A549 (cell line): ENCODE measurements at places on chromosomes 2 and 18.

- DNase-seq, result no peak
These were observed 63.1 kb upstream of the LYPD1 start for GRCh38 chr2:132733094-132733493.

GRCh38 chr2:227377467-227378351, 1.4 kb downstream of the TM4SF20 start:
- DNase-seq, result no peak

DNA sequence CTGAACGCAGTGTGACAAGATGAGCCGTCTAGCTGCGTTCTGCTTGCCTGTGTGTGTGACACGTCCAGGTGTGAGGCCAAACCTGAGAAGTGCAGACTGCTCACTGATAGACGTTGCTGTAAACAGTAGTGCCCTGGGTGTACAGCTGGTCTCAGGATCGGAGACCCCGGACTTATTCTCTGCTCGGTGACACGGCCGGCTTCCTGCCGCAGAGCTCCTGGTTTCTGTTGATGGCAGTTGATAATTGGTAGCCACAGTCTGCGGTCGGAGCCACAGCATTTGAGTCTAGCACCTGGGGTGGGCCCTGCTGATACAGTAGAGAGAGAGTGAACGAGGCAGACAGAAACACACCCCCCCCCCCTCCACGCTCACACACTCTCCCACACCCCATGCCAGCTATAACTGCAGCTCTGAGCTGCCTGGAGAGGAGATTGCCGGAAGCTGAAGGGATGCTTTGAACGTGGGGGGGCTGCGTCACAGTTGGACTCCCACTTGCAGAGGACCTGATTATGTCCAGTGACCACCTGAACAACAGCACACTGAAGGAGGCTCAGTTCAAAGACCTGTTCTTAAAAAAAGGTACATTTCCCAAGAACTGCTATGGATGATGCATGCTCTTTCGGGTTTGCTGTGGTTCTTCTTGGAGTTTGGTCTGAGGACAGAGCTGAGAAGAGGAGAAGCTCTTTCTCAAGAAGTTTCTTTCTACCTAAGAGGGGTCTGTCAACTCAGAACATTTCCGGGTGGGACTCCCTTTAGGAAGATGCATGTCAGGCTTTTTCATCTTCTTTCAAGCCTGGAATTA, 114.0 kb downstream of the FAM210A start:
- no peak for DNase-seq

- no peak for DNase-seq
These were observed 18.8 kb downstream of the CDH7 start for GRCh38 chr18:65769652-65770051.

- no peak for DNase-seq
These were observed 157.5 kb downstream of the TNS1 start for GRCh38 chr2:217845301-217845700.

GRCh38 chr2:240769096-240769495, 50.9 kb downstream of the KIF1A start:
- no peak for DNase-seq

GRCh38 chr2:229230911-229231310, 40.2 kb downstream of the PID1 start:
- no peak for DNase-seq

- no peak for DNase-seq
These were observed 93.7 kb upstream of the KLHL29 start for GRCh38 chr2:23291239-23291638.

- DNase-seq, result no peak
These were observed 291.2 kb upstream of the HNMT start for GRCh38 chr2:137672989-137673552.

- no peak for DNase-seq
These were observed 111.6 kb upstream of the LMAN1 start for GRCh38 chr18:59470561-59471121.

- peak; percentile 2 for DNase-seq
These were observed 60.1 kb upstream of the RBBP8 start for GRCh38 chr18:22872900-22873537.

GRCh38 chr2:167196461-167197252, 308.4 kb downstream of the XIRP2 start:
- no peak for DNase-seq

DNA sequence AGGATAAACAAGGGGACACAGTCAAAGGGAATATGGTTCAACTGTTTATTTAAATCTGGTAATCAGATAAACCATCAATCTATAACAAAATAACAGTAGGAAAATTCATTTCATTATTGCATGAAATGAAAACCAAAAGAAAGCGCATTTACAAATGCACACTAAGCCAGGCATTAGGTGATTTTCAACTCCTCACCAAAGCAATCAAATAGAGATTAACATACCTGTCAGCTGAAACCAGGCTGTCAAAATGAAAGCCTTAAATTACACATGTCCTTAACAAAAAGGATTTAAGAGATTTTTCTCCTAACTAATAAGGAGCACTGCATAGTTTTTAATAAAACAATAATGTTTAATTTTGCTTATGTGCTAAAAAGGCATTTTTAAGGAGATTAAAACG, 23.0 kb downstream of the STK39 start:
- no peak for DNase-seq

DNA sequence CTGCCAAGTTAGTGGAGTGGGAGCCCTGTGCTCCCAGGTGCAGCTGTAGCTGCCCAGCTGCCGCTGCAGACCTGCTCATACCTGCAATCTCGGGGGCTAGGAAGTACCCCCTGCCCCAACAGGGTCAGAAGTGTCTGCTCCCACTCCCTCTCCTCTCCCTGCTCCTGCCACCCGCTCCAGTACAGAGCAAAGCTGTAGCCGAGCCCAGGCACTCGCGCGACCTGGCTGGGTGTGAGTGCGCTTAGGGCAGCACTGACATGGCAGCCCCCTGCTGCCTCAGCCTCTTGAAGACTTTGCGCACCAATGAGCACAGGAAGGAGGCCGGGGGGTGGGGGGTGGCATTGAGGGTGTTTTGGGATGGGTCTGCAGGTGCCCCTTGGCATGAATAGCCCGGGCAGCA, 1951.4 kb downstream of the SUCLG1 start:
- DNase-seq, result no peak

DNA sequence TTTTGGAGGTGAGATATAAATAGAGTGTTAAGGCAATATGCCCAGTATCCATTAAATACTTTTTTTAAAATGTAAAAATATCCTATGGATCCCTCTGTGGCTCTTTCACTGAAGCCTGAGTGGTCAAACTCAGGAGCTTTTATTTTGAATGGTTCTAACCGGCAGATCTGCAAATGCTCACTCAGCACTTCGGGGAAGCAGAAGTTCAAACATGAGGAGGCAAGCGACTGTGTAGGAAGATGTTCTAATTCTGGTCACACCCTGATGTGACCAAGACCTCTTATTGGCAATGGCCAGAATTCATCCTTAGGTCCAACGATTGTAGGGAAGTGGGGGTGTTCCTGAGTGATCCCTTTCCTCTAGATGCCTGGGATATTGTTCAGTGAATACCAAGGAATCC, 168.8 kb downstream of the CDCA7 start:
- DNase-seq, result no peak

- DNase-seq, result no peak
These were observed 1.4 kb downstream of the GPR35 start for GRCh38 chr2:240626531-240627300.

DNA sequence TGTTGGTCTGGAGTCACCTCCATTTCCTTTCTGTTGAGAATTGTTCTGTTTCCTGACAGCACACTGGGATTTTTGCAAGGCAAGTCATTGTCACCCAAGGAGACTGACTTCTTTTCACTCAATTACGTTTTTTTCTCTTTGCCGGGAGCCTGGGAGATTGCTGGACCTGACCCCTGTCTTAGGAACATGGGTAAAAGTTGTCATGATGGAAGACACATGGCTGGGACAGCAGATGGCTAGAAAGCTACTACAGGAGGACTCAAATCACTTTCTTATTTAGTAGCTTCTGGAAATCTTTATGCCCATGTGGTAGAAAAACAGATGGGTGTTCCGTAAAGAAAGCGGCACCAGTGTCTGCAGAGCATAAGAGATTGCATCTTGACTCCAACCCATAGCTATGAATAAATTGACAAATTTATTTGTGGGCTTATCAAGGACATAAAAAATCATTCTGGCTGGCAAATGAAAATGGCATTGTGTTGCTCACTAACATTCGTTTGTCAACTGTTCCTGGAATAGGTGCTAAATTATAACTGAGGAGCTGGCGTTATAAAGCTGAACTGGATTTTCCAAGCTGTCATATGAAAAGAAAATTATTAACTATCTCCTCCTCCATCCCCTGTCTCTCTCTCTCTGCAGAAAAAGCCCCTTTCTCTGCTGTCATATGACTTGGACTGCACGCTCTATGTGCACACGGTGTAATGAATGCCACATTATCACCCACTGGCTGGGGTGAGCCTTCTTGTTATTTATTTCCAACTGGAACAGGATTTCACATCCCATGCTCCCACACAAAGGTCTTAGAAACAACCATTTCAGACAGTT, 159.8 kb downstream of the SH3RF3 start:
- no peak for DNase-seq

DNA sequence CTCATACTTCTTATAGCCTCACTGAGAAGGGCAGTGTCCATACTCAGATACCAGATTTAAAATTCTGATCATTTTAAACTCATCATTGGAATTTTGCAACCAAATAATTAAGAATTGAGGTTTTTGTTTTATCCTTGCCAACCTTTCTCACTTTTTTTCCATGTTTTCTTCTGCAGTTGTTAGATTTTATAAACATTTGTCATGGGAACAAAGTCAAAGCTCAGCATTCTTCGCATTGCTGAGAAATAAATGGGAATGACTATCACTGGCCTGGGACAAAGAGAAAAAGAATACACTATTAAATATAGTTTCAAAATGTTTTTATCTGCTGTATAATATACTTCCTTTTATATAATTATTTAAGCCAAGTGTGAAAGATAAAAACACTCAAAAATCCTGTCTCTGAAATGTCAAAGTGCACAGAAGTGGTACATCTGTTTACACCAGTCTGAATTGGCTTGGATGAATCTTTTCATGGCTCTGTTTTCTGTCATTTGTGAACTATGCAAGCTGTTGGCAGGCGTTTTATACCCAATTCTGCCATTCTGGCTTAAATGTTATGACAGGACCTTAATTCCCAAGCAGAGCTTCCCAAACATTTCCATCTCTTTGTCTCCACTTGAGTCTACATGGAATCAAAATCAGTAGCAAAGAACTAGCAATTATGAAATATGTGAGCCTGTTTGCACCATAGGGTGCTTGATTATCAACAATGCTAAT, 249.3 kb upstream of the SYT4 start:
- no peak for DNase-seq

DNA sequence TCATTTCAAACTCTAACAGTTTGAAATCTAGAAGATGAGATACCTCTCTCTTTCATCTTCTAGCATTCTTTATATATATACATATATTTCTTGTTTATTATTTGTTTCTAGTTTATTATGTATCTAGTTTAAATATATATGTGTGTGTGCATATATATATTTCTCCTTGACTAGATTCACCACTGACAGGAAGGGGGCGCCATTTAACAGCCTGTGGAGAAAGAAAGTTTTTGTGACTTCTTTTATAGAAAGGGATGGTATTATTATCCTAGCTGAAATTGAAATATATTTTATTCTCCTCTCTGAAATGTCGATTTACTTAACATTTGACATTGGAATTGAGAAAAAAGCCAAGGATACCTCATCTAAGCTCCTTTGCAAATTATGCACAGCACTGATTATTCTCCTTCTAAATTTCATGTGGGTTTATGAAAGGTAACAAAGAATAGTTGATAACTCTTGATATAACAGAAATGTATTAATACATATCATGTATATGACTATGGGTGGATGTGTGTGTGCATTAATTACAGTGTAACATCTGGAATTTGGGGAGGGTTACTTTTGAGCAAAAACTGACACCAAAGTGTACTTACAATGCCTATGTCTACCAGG, 160.7 kb upstream of the NT5C1B start:
- DNase-seq, result peak; percentile 28

DNA sequence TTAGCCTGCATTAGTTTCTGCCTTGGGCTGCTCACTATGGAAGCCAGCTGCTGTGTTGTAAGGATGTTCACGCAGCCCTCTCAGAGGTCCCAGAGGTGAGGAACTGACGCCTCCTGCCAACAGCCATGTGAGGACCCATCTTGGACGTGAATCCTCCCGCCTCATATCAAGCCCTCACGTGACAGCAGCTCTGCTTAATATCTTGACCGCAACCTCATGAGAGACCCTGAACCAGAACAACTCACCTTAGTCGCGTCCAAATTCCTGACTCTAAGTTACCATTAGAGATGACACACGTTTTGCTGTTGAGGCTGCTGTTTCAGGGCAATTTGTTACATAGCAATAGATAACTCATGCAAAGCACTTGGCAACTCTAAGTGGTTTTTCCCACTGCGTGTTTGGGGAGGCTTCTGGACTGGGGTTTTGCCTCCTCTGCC, 97.7 kb downstream of the TMEM17 start:
- DNase-seq, result no peak

GRCh38 chr2:70827388-70827787, 7.0 kb upstream of the CLEC4F start:
- DNase-seq, result no peak

DNA sequence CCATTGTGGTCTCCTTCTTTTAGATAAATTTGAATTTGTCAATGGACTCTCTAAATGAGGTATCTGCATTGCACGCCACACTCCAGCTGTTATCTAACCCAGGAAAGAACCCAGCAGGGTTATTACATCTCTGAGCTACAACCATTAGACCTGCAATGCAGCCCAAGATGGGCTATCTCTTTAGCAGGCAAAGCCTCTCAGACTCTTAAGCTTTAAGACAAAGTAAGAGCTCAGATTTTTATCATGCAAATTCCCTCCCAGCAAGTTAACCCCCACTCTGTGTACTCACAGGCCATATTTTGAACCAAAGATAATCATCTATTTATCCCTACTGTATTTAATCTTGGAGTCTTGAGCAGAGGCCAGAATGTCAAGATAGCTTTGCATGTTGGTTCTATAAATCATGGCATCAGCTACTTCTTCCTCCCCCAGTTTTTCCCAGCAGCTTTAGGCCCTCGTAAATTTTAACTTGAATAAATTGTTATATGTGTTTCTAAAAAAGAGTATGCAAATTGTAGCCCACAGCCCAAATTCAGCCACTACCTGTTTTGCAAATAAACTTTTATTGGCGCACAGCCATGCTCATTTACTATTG, 273.7 kb upstream of the PKDCC start:
- no peak for DNase-seq

DNA sequence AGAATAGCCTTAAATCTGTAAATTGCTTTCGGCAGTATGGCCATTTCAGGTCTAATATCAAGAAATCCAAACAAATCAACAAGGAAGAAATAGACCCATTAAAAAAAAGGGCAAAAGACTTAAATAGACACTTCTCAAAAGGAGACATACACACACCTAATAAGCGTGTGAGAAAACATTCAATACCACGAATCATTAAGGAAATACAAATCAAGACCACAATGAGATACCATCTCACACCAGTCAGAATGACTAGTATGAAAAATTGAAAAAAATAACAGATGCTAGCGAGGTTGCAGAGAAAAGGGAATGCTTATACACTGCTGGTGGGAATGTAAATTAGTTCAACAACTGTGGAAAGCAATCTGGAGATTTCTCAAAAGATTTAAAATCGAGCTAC, 243.2 kb downstream of the DSEL start:
- DNase-seq, result no peak

DNA sequence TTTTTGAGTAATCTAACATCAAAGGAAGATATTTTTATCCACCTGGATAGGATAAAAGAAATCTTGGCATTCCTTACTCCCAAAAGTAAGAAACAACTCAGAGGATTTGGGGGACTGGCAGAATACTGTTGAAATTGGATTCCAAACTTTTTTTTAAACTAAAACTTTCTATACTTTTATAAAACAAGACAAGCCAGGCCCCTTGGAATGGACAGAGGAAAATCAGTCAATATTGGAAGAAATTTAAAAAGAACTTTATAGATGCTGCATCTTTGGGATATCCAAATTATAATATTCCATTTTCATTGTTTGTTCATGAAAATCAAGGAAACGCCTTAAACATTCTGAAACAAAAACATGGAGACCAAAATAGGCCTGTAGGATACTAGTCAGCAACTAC, 147.6 kb upstream of the PIEZO2 start:
- DNase-seq, result no peak
